ENCODE measurements at places on chromosomes 13 and 19.

DNA sequence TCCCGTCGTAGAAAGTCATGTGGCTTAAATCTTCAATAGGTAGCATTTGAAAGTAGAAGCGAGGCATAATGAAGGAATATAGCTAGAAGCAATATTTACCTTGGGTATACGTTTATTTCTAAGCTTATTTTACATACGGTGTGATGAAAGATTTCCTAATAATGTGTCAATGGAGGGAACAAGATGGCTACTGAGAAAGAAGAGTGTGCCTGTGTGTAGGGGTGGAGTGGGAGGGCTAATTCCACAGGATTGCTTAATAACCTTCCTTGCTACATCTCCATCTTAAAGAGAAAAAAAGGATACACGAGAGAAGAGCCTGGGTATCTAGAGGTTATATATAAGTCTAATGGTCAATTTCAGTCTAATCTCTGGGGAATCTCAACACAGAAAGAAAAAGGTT lies 2.0 kb downstream of the SPART start:
- no peak for DNase-seq

- DNase-seq, result no peak
Measured at GRCh38 chr13:75461314-75461713, 20.7 kb downstream of the TBC1D4 start.

DNA sequence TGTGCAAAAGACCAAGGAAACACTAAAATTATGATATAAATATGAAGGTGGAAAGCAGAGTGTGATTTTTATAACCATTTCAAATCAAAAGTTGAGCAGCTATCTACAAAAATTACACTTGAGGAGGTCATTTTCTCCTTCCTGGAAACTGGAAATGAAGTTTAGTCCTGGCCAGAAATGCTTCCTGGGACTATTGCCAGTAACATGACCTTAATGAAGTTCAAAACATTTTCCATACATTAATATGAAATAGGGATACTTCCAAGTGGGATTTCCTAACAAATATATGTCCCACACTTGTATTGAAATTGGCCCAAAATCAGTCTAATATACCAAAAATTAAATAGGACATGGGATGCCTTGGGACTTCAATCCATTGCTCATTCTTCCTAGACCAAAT lies 1556.8 kb upstream of the MIR17HG start:
- DNase-seq, result no peak

GRCh38 chr19:29485293-29485692 lies 40.5 kb upstream of the VSTM2B start:
- no peak for DNase-seq

DNA sequence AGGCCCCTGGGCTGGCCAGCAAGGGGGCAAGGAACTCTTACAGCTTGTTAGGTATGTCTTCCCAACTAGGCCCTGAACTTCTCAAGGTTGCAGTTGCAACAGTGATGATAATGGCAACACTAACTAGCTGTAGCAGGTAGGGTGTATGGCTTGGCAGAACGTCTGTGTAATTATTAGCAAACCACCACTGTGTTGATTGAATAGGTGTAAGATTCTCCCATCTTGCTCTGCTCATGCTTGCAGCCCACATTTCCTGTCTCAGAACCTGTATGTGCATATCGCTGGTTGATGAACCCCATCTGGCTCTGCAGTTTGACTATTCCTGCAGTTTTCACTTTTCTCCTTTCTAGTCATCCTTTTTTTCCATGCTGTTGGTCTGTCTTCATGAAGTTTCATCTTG lies 178.8 kb downstream of the KATNAL1 start:
- no peak for DNase-seq

GRCh38 chr19:30708416-30709178 lies 336.4 kb downstream of the ZNF536 start:
- no peak for DNase-seq

GRCh38 chr19:33171222-33171795 lies 22.8 kb upstream of the LRP3 start:
- DNase-seq, result no peak

GRCh38 chr13:25729201-25729600 lies 322.6 kb downstream of the SHISA2 start:
- DNase-seq, result no peak

- no peak for DNase-seq
Measured at GRCh38 chr19:50290011-50290410, 39.2 kb downstream of the KCNC3 start.

DNA sequence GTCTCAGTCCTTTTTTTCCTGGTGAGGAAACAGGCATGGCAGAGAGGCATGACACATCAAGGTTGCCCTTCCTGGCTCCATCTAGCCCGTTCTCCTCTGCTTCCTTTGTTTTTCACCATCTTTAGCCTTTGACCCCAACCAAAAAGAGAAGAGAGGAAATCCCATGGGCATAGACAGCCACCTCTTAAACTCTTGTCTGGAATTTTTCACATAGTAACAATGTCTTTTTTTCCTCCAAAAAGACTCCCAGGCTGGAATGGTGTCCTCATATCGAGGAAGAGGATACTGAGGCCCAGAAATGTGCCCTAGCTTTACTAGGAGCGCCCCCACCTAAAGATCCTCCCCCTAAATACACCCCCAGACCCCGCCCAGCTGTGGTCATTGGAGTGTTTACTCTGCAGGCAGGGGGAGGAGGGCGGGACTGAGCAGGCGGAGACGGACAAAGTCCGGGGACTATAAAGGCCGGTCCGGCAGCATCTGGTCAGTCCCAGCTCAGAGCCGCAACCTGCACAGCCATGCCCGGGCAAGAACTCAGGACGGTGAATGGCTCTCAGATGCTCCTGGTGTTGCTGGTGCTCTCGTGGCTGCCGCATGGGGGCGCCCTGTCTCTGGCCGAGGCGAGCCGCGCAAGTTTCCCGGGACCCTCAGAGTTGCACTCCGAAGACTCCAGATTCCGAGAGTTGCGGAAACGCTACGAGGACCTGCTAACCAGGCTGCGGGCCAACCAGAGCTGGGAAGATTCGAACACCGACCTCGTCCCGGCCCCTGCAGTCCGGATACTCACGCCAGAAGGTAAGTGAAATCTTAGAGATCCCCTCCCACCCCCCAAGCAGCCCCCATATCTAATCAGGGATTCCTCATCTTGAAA lies at the start of gene GDF15:
TSS of gene GDF15 (plus strand) at position 484 of the 868 bp plus-strand sequence. CDS start at position 516, 32 bp downstream.
- no peak for DNase-seq

GRCh38 chr13:110306960-110307766 lies at the start of the genes COL4A1 and COL4A2:
Gene COL4A1 (minus strand): TSS chr13:110307157. CDS start chr13:110307027, 130 bp downstream.
Gene COL4A2 (plus strand): TSS chr13:110307284. CDS start chr13:110307904, 620 bp downstream.
- no peak for DNase-seq

- no peak for DNase-seq
Measured at GRCh38 chr13:91764527-91764926, 366.1 kb downstream of the GPC5 start.

- no peak for DNase-seq
Measured at GRCh38 chr13:73248711-73249580, 190.1 kb downstream of the KLF5 start.

- DNase-seq, result peak; percentile 90
Measured at GRCh38 chr19:54231077-54231931, 8.5 kb upstream of the LILRB3 start.

DNA sequence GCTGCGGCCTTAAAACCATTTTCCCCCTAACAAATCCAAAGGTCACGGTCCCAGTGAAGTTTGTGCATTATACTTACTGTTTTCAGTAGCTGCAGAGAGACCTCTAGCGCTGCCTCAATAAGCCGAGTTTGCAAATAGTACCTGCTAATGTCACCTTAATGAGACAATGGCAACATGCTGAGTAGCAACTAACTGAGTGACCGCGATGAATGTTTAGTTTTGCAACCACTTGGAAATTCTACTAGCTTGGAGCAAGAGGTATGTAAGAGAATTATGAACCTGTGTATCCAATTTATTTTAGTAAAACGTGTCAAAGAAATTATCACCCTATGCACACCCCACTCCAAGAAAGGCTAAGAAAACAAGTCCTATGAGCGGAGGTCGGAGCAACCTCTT lies 1.2 kb downstream of the KPNA3 start:
- DNase-seq, result no peak

DNA sequence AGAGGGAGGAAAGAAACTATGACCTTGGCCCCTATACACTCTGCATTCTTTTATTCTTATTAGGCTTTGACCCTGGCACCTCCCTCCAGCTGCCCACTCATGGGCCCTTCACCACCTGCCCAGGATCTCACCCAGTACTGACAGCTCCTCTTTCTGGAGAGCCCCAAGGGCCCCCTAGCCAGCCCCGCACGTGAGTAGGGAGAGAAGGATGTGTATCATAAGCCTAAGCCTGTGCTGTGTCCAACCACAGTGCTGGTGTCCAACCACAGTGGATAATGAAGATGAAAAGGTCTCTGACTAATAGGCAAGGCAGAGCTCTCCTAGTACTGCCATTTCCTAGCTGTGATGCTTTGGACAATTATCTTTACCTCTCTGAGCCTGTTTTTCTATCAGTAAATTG lies 4.2 kb downstream of the DMRTC2 start:
- DNase-seq, result no peak

DNA sequence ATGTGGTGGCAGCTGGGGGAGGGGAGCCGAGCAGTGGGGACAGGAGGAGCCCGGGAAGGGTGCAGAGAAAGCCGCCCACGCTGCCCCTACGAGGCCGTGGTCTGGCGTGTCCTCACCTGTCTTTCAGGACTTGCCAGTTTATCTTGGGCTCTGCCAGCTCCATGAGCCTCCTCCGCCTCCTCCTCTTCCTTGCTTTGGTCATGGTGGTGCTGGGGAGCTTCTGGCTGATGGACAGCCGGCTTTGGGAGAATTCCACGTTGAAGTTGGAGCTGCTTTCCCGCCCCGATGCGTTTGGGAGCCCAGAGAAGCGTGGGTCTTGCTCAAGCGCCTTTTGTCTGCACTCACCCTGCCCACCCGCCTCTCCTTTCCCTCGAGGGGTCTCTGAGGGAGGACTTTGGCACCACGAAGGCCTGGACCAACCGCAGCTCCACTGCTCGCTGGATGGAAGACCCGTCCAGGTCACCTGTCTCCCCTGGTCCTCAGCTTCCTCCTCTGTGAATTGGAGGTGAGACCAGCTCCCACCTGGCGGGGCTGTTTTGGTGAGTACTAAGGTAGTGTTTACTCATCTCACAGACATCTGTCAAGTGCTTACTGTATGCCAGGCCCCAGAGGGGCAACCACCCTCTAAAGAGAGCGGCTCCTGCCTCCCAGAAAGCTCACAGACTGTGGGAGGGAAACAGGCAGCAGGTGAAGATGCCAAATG lies 29.7 kb upstream of the MIER2 start:
- no peak for DNase-seq

- peak; percentile 29 for DNase-seq
Measured at GRCh38 chr19:12872941-12873890, 8.0 kb downstream of the DNASE2 start.

GRCh38 chr13:71964491-71965100 lies 97.6 kb upstream of the DACH1 start:
- DNase-seq, result no peak

- DNase-seq, result no peak
Measured at GRCh38 chr19:57363688-57364181, 384 bp downstream of the TRAPPC2B start.

GRCh38 chr19:30116984-30117555 lies 175.0 kb downstream of the URI1 start:
- DNase-seq, result no peak

- DNase-seq, result no peak
Measured at GRCh38 chr19:4911314-4911713, 2.0 kb downstream of the UHRF1 start.

- peak; percentile 14 for DNase-seq
Measured at GRCh38 chr19:44003461-44004009, 778 bp downstream of the ZNF230 start.

DNA sequence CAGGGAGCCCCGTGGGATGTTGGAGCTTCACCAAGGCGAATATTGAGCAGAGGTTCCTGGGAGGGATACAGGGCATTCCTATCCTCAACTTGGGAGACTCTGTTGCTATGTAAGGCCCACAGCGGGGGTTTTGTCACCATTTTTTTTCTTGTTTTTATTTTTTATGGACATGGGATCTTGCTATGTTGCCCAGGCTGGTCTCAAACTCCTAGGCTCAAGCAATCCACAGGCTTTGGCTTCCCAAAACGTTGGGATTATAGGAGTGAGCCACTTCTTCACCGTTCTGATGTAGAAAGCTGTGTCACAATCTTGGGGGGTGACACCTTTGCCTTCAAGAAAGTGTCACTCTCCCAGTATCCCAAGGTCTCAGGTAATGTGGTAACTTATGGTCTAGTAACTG lies 2.6 kb downstream of the DLL3 start:
- DNase-seq, result no peak

- DNase-seq, result no peak
Measured at GRCh38 chr13:51327961-51328360, 11.5 kb upstream of the SERPINE3 start.

DNA sequence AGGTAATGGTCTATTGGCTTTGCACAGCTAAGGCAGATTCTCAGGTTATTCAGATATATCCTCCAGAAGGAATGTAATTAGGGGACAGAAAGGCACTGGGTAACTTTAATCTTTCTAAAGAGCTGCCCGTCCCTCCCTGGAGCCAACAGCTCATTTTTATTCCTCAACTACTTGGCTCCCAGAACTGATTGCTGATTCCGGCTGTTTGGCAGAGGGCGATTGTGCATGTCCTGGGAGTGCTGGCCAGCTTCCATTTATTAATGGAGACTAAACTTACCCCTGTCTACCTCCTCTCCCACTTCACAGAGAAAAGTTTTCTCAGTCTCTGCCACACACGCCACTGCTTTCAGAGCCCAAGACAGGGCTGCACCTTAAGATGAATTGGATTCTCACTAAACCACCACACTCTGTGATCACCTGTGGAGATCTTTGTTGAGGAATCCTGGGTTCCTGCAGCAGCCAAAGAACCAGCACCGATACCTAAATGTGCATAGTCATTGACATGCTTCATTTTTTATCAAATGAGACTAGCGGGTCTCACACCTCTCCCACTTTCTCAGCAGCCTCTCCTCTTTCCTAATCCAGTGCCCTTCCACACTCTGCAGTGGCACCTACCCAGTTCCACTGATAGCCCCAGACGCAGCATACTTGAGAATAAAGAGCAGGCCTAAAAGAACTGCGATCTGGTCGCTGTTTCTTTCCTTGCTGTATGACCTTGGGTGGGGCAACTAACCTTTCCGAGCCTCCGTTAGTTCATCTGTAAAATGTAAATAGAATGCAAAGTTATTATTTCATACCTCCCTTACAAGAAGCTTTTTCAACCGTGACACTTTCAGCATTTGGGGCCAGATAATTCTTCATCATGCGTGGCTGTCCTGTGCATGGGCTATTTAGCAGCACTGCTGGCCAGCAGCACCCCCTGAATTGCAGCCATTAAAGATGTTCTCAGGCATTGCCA lies 648.7 kb downstream of the UQCRFS1 start:
- DNase-seq, result no peak

- no peak for DNase-seq
Measured at GRCh38 chr19:45508861-45509691, 1.8 kb downstream of the VASP start.

GRCh38 chr19:4754248-4754647 lies 30.6 kb upstream of the DPP9 start:
- DNase-seq, result no peak

GRCh38 chr13:44739120-44739519 lies 163.0 kb upstream of the TSC22D1 start:
- no peak for DNase-seq

Measured in CD8-positive, alpha-beta memory T cell (primary cell).